Stomach (tissue), 19 donors: ENCODE measurements at places on chromosomes 16 and 17.
A peak's percentile ranks its signal among the peaks of the same experiment; 100 is the strongest.

GRCh38 chr17:18070861-18071340 is 16.8 kb upstream of the DRG2 start:
- DNase-seq = no peak

- peak; percentile 3 for DNase-seq
These were observed 393.2 kb upstream of the PMFBP1 start for GRCh38 chr16:72565106-72565505.

DNA sequence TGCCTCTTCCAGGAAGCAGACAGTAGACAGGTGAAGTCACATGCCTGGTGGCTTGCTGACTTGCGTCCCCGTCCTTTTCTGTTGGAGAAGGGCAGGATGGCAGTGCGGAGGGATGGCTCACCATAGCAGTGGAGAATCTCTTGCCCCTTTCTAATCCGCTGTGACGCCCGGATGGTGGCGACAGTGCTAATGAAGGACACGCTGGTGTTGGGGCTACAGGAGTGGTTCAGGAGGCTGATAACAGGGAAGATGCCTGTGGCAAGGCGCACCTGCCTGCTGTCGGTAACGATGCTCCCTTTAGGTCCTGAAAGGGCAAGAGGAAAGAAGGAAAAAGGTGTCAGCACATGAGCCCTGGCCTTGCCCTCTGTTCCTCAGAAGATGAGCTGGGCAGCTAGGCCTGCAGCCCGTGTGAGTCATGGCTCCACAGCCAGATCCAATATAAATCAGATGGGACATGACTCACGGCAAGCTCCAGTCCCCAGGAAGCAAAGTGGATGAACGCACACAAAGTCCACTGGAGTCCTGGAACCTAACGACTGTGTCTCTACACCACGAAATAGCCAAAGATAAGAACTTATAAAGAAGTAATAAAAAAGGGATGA is 25.5 kb downstream of the SERPINF1 start:
- peak; percentile 43 for DNase-seq

DNA sequence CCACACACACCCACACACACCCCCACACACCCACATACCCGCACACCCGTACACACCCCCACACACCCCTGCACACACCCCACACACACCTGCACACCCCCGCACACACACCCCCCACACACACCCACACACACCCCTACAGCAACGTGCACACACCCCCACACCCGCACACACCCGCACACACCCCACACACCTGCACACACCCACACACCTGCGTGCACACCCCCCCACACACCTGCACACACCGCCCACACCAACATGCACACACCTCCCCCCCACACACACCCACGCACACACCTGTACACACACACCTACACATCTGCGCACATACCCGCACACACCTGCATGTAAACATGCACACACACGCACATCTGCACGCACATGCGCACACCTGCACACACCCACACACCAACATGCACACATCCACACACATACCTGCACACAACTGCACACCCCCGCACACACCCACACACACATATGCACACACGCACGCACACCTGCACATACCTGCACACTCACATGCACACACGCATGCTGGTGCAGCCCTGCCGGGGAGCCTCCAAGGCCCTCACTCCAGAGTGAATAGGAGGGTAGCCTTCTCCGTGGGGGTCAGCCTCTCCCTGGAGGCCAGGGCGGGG is 7.5 kb downstream of the ASPSCR1 start:
- no peak for DNase-seq

GRCh38 chr17:29723278-29724047 is 100.8 kb upstream of the CORO6 start:
- no peak for DNase-seq

DNA sequence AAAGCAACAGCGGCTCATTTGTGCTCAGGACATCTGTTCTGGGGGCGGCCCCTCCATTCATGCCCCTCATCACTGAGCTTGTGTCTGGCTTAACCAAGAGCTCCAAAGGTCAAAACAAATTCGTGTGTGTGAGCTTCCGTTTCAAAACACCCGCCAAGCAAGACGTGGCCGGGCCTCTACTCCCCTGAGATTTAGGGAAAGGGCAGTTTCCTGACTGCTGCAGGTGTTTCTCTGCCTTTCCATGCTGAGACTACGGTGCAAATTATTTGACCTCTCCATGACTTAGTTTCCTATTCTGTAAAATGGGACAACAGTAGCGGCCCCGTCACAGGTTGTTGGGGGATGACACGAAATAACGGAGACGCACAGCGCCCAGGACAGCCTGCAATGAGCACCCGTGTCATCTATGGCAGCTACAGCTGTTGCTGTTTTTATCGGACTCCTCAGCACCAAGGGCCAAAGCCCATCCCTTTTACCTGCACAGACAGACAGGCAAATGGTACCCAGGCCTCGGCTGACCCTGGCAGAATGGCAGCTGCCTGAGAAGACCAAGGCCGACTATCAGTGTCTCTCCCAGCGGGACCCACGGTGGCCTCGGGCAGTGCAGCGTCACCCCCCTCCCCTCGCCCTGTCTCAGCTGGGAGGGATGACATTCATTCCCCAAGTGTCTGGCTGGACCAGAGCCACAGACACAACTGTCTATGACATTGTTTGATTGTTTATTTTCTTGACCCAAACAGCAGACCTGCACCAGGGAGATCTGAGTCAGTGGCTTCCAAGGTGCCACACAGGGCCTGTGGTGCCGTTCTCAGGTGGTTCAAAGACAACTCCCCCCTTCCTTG is 50.7 kb upstream of the DOC2B start:
- no peak for DNase-seq

DNA sequence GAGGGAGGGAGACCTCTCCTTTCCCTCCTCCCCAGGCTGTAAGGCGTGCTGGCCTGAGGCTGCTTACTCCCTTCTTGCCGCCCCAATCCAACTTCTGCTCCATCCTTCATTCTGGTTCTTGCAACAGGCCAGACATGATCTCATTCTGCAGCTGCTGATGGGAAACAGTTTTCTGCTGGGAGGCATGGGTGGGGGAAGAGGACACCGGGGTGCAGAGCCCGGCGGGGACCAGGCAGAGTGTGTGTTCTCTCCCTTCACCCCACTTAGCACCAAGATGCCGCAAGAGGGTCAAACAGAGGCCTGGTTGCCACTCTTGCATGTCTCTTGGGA is 1.4 kb downstream of the SARM1 start:
- no peak for DNase-seq

DNA sequence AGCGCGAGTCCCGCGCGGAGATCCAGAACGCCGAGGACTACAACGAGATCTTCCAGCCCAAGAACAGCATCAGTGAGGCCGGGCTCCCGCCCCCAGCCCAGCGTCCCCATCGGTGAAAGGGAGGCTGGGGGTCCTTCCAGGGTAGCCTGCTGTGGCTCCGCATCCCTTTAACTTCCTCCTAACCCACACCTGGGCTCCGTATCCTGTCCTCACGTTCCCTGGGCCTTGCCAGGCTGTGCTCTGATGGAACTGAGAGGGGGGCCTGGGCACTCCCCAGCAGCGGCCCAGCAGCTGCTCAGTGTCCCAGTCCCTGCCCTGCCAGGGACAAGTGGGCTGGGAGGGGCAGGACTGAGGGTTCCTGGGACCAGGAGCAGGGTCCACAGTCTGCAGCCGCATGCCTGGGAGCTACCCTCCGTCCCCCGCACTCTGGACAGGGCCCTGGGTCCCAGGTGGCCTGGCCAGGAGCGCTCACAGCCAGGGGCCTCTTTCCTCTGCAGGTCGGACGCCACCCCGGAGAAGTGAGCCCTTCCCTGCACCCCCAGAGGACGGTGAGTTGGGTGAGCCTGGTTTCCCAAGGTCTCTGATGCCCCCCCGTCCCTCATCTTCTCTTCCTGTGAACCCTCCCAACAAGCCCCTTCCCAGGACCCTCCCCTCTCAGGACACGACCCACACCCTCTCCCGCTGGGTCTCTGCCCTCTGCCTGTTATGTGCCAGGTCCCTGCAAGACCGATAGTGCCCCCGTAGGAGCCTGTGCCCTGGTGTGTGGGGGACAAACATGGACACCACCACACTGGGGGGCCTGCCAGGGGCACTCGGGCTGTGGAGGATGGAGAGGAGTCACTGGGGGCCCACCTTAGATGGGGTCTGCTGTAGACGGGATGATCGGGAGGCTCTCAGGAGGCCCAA is 18.1 kb downstream of the KATNB1 start:
- DNase-seq = no peak

GRCh38 chr16:78385086-78385805 is 285.8 kb downstream of the WWOX start:
- DNase-seq = peak; percentile 34

GRCh38 chr17:1931844-1932579 is 93.1 kb downstream of the RTN4RL1 start:
- peak; percentile 77 for DNase-seq

GRCh38 chr17:44071198-44071520 is 624 bp downstream of the G6PC3 start:
- DNase-seq = no peak
